Fibroblast of lung (primary cell): ENCODE measurements at places on chromosomes 1 and 21.

- DNase-seq = peak; percentile 61
Observed at GRCh38 chr1:232393010-232393409, 236.9 kb downstream of the SIPA1L2 start.

DNA sequence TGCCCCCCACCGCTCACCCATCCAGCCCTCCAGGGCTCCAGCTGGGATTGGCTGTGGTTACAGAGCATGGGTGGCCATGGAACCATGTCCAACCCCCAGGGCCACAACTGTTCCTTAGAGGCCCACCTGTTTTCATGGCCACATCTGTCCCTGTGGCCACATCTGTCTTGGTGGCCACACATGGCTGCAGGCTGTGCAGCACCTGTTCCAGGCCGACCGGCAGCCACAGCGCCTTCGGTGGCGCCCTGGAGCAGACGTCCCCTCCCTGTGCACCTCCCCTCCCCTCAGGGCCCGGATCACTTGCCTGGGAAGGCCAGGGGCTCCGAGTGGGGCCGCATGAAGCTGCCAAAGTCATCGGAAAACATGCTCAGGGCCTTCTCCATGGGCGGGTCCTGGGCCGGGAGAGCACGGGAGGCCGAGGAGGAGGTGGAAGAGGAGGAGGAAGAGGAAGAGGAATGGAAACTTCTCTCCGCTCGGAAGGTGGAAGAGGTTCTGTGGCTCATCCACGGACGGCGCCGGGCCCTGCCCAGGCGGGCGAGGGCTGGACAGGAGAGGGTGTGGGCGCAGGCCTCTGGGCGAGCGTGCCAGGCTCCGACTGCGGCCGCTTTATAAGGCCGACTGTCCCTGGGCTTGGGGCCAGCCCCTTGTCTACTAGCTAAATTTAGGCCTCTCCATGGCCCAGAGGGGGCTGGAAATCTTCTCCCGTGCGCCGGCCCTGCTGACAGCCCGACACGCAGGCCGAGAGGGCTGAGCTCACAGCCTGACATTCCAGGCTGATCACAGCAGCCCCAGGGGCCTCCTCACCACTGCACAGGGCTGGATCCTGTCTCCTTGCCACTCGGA lies at the start of gene HSPB7:
TSS of gene HSPB7 (minus strand) at position 583 of the 843 bp plus-strand sequence. CDS start at position 503, 80 bp downstream.
- peak; percentile 69 for DNase-seq

DNA sequence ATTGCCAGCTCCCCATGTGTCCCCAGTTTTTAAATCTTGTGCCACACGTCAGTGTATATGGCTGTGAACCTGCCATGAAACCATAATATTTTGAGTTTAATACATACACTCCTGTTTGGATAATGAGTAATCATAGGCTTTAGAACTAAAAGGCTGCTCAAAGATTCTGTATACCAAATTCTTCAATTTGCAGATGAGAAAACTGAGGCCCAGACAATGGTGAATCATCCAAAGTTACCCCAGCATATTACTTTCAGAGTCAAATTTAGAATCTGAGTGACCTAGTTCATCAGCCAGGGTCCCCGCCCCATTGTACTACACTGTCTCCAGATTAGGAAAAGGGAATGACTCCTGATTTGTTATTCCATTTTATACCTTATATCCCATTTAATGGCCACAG lies 224.6 kb downstream of the FGGY start:
- no peak for DNase-seq

- no peak for DNase-seq
Observed at GRCh38 chr1:247961791-247962190, 3.2 kb upstream of the OR2AK2 start.

- DNase-seq = no peak
Observed at GRCh38 chr1:17795836-17796645, 40.9 kb downstream of the ACTL8 start.

DNA sequence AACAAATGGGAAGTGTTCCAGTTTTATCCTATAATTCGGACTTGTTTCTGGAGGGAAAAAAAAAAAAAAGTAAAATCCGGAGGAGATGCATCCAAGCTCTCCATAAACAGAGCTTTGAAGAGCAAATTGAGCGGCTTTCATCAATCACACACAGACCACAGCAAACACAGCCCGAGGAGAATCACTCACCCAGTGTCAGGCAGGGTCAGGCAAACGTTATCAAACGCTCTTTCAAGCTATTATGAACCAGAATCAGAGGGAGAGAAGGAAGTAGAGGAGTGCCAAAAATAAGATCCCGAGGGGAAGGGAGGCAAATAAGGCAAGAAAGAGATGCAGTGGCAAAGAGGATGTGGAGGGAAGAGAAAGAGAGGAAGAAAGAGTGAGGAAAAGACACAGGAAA lies 188.3 kb upstream of the CAMK1G start:
- no peak for DNase-seq

DNA sequence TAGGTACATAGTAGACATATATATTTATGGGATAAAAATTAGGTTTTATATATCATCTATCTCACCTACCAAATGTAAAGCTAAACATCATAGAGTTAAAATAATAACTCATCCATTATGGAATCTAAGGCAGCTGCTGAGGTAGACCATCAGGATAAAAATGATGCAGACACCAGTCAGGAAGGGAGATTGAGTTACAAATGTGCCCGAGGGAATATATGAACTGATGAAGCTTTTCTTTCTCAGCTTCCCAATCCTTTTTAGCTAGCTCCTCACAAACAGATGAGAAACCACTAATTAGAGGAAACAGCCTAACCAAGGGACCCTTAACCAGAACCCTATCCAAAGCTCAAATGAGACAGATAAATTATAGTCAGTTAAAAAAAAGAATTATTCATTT lies 20.9 kb downstream of the TTLL7 start:
- DNase-seq = no peak

- DNase-seq = peak; percentile 39
Observed at GRCh38 chr1:223135176-223135942, 7.7 kb downstream of the TLR5 start.

- DNase-seq = peak; percentile 47
Observed at GRCh38 chr1:12069623-12070244, 6.6 kb downstream of the TNFRSF8 start.

DNA sequence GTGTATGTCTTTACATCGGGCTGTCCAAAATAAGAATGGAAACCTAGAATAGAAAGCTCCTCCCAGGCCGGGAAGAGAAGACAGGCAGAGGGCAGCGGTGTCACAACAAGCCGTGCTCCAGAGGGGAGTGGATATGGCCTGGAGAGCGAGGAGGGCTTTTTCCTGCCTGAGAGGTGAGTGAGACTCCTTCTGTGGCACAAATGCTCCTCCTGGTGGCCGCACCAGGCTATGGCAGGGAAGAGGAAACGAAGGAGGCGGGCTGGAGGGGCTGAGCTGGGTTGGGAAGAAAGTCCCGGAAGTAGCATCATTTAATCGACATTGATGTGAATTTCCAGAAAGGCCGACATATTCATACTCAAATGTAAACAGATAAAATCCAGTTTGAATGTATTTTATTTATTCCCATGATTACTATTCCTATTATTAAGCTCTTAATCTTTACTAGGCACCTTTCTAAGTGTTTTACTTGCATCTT lies 54.7 kb downstream of the MEF2D start:
- DNase-seq = peak; percentile 75

- DNase-seq = peak; percentile 29
Observed at GRCh38 chr1:93056214-93056613, 22.9 kb upstream of the MTF2 start.

GRCh38 chr1:177753655-177754054 lies 216.2 kb downstream of the SEC16B start:
- no peak for DNase-seq

GRCh38 chr1:220970311-220970710 lies 91.1 kb downstream of the HLX start:
- no peak for DNase-seq

GRCh38 chr1:30787856-30788495 lies 30.4 kb upstream of the LAPTM5 start:
- DNase-seq = no peak

DNA sequence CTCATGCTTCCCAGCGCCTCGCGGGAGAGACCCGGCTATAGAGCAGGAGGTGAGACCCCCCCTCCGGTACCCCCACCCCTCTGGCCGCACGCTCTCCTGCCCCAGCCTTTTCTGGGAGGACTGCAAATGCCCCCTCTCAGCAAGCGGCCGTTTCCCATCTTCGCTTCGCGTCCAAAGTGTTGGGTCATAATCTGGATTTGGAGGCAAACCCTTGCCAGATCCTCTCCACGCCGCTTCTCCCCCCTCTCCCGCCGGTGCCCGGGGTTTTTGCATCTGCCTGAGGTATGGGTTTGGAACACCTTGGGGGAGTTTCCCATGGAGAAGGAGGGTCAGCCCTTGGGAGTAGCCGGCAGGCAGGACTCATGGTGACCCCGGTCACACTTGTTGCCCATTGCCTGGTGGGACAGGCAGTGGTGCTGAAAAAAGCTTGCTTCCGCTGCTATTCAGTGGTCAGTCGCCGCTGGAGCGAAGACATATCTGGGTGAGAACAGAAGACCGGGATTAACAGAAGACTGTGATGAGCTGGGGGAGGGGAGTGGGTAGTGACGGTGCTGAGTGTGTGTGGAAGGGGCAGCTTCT lies 935 bp downstream of the KCNK2 start:
- peak; percentile 54 for DNase-seq

GRCh38 chr1:221989741-221990140 lies 247.9 kb upstream of the DUSP10 start:
- DNase-seq = peak; percentile 27

- DNase-seq = no peak
Observed at GRCh38 chr1:228280106-228280901, 72.5 kb downstream of the OBSCN start.

GRCh38 chr1:14413819-14414490 lies 184.5 kb upstream of the KAZN start:
- DNase-seq = peak; percentile 16

DNA sequence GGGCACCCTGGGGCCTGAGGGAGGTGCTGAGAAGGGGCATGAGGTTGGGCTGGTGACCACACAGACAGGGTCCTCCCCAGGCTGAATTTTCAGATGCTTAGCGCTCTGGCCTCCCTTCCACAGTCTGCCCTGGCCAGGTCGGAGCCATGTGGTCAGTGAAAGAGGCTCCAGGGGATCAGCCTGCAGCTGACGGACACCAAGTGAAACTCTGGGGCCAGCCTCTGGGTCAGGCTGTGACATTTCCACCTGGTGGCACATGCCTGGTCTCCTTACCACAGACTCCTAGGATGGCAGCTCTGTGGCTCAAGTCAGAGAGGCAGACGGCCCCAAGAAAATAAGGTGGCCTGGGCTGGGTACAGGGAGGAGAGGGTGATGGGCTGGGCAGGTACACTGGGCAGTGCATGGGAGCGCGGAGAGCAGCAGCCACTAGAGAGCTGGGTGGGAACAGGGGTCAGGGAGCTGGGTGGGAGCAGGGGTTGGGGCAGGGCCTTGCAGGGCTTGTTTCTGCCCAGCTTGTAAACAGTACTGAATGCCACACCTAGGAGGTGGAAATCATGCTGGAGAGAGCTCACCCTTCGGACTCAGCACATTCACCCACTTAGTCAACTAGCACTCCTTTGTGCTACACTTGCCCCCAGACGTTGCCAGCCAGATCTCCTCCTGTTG lies 20.7 kb upstream of the ADARB1 start:
- no peak for DNase-seq

DNA sequence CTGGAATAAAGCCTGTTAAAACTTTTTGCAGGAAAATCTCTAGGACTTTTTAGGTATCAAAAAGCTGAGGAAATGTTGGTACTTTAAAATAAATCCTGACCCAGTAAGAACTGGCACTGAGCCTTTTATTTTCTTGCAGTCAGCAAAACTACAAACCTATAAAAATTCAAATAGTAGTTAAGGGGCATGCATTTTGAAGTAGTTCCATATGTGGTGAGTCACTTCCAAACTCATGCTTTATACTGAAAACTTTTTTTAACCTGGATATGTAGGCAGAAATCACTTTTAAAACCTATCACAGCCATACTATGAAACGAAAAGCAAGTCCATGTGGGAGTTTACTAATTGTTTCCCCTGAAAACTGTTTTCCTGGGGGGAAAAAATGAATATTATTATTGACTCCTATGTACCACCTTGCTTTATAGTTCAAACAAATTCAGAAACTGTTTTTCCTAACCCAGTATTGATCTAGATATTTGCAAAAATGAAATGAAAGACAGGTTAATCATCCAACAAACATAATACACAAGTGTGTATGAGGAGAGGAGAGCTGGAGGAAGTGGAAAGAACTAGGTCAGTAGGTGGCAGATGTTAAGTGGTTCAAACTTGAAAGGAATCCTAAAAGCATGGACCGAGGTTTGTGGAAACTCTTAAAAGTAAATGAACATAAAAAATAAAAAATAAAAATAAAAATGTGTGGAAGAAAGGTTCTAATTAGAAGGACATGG lies 30.5 kb downstream of the NRIP1 start:
- DNase-seq = peak; percentile 66

- DNase-seq = no peak
Observed at GRCh38 chr1:240695416-240695815, 83.5 kb upstream of the GREM2 start.

DNA sequence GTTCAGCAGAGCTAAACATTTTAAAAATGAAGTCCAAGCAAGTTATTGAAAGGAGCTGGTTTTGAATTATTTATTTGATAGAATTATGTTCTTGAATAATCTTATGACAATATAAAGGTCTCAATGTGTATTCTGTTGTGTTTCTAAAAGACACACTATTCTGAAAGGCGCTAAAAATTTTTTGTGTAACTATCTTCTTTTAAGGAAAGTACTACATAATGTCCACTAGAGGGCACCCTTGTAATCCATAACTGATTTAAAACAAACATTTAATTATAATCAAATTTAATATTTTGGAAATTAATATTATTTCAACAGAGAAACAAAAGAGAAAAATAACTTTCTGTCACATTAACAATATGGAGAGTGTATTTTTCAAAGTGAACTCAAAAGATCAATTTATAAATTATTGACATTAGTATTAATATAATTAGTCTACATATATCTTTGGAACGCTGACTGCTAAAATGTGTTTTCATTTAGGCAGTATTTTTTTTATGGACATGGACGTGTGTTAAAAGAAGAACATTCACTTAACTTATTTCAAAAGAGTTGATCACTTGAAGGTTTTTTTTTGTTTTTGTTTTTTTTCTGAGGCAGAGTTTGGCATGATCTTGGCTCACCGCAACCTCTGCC lies 248.4 kb downstream of the DENND1B start:
- peak; percentile 8 for DNase-seq

DNA sequence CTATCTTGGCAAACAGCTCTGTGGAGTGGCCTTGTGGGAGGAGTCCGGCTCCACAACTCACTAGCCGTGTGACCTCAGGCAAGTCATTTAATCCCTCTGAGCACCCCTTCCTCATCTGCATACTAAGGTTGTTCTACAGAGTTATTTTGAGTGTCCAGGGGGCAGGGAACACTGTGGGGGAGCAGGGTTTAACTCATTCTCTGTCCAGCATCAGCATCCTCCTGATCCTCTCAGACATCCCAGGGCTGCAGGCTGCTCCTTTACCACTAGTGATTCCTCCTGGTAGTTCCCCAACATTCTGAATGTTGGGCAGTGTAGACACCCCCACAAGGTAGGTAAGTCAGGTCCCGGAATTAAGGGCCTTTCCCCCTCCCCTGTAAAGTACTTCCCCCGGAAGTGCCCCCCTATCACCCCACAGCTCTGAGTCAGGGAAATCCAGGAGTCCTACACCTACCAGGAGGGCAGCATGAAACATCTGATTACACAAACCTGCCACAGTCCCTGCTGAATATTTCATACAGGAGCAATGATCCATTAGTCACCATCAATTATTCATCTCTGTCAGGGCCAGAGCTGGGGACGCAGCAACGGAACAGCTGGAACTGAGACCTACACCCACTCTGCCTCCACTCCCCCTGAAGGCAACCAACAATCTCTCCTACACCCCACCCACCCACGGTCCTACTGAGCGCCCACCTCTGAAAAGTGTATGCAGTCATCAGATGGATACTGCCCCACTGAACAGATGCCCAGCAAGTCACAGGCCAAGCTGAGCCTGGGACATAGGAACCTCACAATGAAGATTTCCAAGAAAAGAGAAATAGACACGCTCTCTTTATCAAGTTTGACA lies 20.5 kb downstream of the SYT2 start:
- DNase-seq = no peak
